ENCODE measurements at places on chromosomes 13 and 19. TPM values are rescaled to one million over a fixed set of nuclear protein-coding genes. Genes with fewer than 3 reads are reported as not detected.

Gene PSG7
- total RNA-seq = not detected

Gene TEX29
- total RNA-seq = 0.70 TPM

Gene ZNF225
- 2.9 TPM for total RNA-seq

Gene CD177
- total RNA-seq = not detected

Gene CCDC194
- total RNA-seq = not detected

Gene KLK12
- total RNA-seq = not detected

Gene ZNF573
- total RNA-seq = 6.3 TPM

Gene ZNF234
- 6.7 TPM for total RNA-seq

Gene CCDC106
- 14.0 TPM for total RNA-seq

Gene PTPRH
- total RNA-seq = 0.39 TPM

Gene ATP4B
- 0.13 TPM for total RNA-seq

Gene SIPA1L3
- total RNA-seq = 30.2 TPM

Gene GIPC1
- total RNA-seq = 231 TPM

Gene FGF21
- not detected for total RNA-seq

Gene ADAMTS10
- total RNA-seq = not detected

Gene EFNA2
- not detected for total RNA-seq

Gene HCN2
- 0.37 TPM for total RNA-seq

Gene KLK2
- total RNA-seq = not detected

Gene THSD1
- 13.4 TPM for total RNA-seq

Gene ZNF71
- total RNA-seq = 4.9 TPM

Gene PHF11
- 3.3 TPM for total RNA-seq

Gene ANKLE1
- 0.35 TPM for total RNA-seq

Gene ZNF611
- 3.6 TPM for total RNA-seq

Gene NDFIP2
- 43.4 TPM for total RNA-seq

Gene RNF17
- total RNA-seq = 6.8 TPM

Gene IGSF23
- not detected for total RNA-seq

Gene GRIK5
- total RNA-seq = not detected

Gene TGFBR3L
- total RNA-seq = 0.70 TPM

Gene NANOS3
- total RNA-seq = not detected

Gene LRRC63
- 0.33 TPM for total RNA-seq

Gene ZIC5
- 1.2 TPM for total RNA-seq

Gene NLRP7
- total RNA-seq = not detected

Gene PTH2
- total RNA-seq = not detected

Gene DOCK6
- total RNA-seq = 2.8 TPM

Gene ZNF614
- 8.9 TPM for total RNA-seq

Gene TNFSF9
- total RNA-seq = 45.9 TPM

Gene HSD17B14
- not detected for total RNA-seq

Gene CYP2A7
- not detected for total RNA-seq

Gene NCR1
- 0.43 TPM for total RNA-seq

Gene SLC1A6
- not detected for total RNA-seq

Gene DMAC2
- total RNA-seq = 58.0 TPM

Gene IZUMO2
- not detected for total RNA-seq

Gene USPL1
- 13.5 TPM for total RNA-seq

Gene NLRP4
- total RNA-seq = not detected

Gene FGF22
- not detected for total RNA-seq

Gene BRME1
- total RNA-seq = 2.0 TPM

Gene CEACAM21
- not detected for total RNA-seq

Gene CERS1
- 1.0 TPM for total RNA-seq

Gene BIVM
- 27.8 TPM for total RNA-seq

Gene WDR87
- not detected for total RNA-seq

Gene KPTN
- total RNA-seq = 8.3 TPM

Gene LILRB1
- not detected for total RNA-seq

Gene TBXA2R
- 0.96 TPM for total RNA-seq

Gene METTL21C
- not detected for total RNA-seq

Gene C3
- 0.14 TPM for total RNA-seq

Gene GPR108
- total RNA-seq = 25.5 TPM

Gene FFAR2
- not detected for total RNA-seq

Gene CA11
- 1.4 TPM for total RNA-seq
